ENCODE measurements at places on chromosomes 16 and 17.

DNA sequence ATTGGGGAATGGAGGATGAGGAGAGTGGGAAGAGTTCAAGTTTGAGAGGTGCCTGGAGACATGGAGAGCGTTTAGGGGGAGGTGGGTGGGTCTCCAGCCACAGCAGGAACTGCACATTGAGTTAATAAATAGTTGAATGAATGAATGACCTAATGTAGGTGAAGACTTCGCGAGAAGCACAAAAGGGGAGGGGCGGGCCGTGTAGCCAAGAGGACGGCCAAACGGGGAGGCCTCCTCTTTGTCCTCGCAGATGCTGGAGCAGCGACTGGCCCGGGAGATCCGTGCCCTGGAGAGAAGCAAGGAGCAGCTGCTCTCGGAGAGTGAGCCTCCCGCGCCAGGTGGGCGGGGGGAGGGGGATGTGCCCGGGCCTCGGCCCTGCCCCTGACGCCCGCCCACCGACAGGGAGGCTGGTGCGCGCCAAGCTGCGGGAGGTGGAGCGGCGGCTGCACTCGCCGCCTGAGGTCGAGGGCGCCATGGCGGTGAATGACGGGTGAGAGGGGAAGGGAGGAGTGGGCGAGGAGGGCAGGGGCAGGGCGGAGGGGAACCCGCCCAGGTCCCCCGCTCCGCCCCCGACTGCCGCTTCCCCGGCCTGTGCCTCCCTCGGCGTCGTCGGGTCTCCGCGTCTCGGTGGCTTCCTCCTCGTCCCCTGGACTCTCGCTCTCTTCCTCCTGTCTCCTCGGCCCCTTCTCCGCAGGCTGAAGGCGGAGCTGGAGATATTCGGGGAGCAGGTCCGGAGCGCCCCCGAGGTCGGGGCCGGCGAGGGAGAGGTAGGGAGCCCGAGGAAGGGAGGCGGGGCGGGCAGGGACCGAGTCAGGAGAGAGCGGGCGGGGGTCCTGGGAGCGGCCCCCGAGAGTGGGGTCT lies 12.9 kb downstream of the SYCE1L start:
- DNase-seq: peak; percentile 74

DNA sequence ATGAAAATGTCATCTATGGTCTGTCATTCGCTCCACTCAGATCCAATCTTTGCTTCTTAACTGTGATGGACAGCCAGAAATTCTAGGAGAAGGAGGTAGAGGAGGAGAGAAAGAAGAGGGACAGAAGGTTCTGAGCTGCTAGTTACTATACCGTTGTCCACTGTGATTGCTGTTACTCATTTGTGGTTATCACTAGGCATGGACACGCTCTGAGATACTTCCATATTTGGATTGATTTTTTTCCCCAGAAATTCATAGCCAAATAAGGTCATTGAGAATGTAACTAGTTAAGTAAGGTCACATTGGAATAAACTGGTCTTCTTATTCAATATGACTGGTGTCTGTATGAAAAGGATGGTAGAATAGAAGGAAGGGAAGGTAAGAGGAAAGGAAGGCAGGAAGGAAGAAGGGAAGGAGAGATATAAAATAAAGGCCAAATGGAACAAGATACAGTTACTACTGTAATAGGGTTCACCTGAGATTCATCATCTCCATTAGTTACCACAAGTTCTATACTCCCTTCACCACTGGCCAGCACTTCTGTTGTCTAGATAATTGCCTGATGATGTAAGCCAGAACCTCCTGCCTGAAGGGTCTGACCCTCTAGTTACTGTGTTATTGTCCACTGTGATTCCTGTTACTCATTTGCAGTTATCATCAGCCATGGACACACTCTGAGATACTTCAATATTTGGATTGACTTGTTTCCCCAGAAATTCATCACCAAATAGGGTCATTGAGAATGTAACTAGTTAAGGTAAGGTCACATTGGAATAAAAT lies 2.9 kb downstream of the KRTAP9-7 start:
- no peak for DNase-seq

DNA sequence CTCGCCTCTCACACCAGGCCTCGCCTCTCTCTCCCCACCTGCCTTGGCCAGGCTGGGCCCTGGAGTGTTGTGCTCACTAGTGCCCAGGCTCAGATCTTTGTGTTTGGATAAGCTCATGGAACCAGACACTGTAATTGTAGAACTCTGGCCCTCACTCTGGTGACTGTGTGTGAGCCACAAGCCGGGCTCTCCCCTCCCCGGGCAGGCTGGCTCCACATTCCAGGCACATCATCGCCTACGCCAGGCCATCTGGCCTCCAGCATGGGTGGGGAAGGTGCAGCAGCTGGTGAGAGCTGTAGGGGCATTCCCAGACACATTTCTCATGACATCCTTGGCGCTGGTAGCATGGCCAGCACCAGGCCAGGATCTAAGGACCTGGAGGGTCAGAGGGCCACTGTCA lies 202.3 kb downstream of the RAB11FIP4 start:
- DNase-seq: no peak

DNA sequence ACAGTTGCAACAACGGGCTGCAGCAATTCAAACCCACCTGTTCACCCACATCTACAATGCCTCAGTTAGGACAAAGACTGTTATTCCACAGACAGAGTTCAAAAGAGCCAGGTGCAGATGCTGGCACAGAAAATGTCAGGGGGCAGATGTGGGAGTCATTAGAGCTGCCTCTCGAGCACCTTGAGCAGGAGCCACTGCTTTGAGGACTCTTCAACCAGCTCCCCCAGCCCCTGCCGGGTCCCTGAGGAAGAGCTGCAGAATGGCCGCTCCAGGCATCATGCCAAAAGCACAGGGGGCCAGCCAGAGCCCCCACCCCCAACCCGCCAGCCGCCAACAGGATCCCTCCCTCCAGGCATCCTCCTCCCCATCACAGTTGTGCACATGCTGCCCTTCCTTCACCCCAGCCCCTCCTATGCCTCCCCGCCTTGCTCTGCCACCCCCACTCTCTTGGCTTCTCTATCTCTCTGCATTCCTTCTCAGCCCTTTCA lies 20.8 kb downstream of the C17orf67 start:
- no peak for DNase-seq

- no peak for DNase-seq
These were observed 2.0 kb downstream of the PPP1R9B start for GRCh38 chr17:50148226-50149090.

DNA sequence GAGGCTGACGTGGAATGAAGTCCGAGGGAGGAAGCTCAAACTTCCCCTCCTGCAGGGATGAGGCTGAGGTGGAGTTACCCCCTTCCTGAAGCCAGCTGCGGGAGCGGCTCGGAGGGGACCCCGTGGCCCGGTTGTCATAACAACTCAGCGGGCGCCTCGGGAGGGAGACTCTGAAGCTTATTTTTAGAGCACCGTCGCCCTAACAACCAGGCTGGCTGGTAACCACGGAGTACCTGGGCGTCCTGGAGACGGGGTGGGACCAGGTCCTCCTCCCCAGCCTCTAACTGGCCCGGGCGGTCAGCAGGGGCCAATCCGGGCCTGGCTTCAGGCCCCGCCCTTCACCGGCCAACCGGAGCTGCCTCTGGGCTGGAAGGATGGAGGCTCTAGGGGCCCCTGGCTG lies 27.7 kb downstream of the NECAB2 start:
- DNase-seq: no peak

GRCh38 chr17:74842599-74843351 lies 16.9 kb downstream of the GRIN2C start:
- no peak for DNase-seq

DNA sequence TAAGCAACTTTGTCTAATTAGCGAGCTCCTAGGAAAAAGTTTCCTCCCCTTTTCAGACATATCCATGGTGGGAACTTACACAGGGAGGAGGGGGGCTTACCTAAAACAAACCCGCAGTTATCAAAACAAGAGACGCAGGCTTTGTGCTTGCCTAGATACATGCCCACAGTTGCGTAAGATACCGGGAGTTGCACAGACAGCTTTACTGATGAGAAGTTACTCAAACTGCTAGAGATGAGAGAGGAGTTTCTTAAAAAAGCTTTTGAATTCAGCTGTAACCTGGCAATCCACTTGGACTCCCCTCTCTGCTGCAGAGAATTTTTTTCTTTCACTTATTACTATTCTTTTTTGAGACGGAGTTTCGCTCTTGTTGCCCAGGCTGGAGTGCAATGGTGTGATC lies 6.8 kb upstream of the ZP2 start:
- DNase-seq: no peak

DNA sequence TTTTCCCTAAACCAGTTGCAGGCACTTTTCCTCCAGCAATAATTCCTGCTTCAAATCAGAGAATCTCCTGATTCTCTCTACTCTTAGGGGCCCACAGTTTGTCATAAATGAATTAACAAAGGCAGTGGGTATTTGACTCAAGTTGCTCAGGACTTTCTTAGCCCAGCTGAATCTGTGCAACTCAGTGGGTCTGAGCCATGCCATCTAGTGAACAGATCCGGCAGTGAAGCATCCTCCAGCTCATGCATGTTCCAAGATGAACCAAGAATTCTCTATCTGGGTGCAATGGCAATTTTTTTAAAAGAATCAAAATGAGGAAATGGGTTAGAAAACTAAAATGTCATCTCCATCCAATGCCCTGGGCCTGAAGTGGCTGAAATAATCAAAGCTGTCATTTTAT lies 575.2 kb upstream of the CDH11 start:
- DNase-seq: no peak

- no peak for DNase-seq
These were observed 408.0 kb downstream of the SLC39A11 start for GRCh38 chr17:72684405-72685020.

DNA sequence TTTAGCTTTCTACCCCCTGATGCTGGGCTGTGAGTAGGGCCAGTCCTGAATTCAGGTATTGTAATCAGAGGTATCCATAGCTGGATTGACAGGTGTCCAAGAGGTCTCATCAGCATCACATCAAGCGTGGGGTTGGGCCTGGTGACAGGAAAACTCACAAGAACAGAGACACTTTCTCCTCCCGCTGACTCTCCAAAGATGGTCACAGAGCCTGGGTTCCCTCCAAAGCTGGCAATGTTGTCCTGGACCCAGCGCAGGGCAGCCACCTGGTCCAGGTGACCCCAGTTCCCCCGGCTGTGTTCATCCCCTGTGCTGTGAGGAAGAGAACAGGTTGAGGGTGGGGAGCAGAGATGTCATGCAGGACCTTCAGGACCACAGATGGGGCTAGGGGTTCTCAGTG lies 11.7 kb downstream of the CES1 start:
- peak; percentile 6 for DNase-seq

DNA sequence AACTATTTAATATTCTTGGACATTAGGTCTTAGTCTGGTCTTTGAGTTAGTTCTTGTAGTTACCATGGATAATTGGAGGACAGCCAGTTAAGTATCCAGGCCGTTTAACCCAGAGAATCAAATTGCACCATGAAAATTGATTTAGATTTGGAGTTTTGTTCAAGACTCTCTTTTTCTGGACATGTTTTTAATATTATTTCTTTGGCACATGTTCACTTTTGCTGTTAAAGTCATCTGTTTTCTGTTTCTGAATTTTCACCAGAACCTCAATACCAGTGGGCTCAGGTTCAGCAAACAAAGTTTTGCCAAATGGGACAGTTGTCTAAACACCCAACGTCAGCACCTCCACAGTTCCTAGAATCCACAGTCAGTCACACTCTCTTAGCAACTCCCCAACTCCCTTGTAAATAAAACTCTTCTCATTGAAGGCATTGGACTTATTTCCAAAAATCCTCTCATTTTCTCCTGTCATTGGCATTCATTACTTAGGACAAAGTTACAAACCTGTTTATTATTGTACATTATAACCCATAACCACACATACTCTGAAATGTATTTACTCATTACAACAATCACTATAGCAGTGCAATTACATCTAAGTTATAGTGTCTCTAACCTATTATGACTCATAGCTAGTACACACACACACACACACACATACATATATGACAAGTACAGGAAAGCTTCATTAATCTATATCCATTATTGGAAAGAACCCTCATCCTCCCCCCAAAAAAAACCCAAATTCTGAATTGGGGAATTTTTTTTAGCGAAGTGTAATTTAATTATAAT lies 33.5 kb upstream of the DNAH9 start:
- DNase-seq: no peak

DNA sequence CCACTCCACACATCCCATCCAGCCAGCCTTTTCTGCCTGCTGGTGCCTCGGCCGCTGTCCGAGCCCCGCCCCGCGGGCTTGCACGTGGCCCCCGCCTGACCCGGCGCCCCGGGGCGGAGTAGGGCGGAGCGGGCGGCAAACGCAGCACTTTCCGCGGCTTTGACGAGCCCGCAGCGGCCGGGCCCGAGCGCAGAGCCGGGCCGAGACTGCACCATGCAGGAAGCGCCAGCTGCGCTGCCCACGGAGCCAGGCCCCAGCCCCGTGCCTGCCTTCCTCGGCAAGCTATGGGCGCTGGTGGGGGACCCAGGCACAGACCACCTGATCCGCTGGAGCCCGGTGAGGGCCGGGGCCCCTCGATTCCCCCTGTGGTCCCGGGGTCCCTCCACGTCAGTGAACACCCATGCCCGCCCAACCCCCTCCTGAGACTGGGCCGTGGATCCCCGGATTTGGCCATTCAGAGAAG lies at the start of gene HSF4:
HSF4 (plus strand) TSS at position 147 of the 463 bp plus-strand sequence; CDS start at position 214, 67 bp downstream.
- no peak for DNase-seq

GRCh38 chr16:3508736-3509135 lies 7.9 kb downstream of the CLUAP1 start:
- DNase-seq: no peak

DNA sequence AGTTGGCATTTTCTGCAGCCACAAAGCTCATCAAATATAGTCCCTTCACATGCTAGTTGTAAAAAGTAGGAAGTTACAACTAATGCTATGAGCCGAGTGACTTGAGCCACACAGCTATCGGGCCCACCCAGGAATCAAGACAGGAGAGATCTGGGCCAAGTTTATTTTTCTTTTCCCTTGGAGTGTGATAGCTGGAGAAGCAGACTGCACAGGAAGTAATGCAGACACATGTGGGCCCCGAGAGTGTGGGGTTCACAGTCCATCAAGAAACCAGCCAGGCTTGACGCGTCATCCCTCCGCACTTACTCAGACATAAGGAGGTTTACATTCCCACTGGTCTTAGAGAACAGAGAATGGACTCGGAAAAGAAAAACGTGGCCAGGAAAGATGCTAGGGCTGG lies 403.1 kb upstream of the CDH11 start:
- DNase-seq: no peak

DNA sequence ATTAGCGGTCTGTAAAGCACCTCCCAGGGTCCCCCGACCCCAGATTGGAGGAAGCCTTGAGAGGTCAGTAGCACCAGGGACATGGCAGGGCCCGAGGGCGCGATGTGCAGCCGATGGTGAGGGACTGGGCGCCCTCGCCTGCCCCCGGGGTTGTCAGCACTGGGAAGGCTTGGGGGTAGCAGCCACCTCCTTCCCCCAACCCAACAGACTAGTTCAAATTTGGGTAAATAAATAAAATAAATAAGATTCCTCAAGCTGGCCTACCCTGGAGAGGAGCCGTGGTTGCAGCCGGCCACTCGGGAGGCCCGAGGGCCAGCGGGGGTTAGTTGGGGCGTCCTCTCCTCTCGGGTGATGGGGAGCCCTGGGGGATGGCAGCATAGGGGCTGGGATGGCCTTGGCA lies 1.5 kb downstream of the C16orf92 start:
- no peak for DNase-seq

GRCh38 chr16:70432356-70432722 lies 6.6 kb downstream of the ST3GAL2 start:
- no peak for DNase-seq
